Left kidney (tissue), 8 donors: ENCODE measurements at places on chromosomes 12 and 14. TPM values are rescaled to one million over a fixed set of nuclear protein-coding genes. Genes with fewer than 3 reads are reported as not detected.

DNA sequence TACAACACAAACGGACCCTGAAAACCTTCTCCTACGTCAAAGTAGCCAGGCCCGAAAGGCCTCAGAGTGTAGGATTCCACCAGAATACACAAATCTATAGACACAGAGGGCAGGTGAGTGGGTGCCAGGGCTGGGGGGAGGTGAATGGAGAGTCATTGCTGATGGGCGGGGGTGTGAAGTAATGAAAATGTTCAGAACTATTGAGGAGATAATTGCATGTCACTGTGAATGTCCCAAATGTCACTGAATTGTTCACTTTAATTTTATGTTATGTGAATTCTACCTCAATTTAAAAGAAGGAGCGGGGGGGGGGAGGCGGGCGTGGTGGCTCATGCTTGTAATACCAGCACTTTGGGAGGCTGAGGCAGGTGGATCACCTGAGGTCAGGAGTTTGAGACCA lies 36.0 kb downstream of the P2RX4 start:
- no peak for DNase-seq

DNA sequence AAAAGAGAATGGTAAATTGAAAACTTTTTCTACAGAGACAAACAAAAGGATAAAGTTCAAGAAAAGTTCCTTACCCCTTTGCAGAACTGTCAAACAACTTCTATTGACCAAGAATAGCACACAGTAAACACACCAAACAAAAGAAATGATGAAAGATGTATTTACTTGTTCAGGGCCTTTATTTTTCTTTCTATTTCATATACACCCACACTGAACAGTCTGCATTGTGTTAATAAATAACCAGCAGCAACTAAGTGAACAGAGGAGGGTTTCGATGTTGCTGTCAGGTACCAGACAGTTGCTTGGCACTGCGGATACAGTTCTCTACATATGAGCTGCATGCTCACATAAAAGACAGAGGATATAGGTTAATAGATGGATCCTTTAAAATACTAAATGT lies 122.1 kb downstream of the SOX5 start:
- DNase-seq: no peak

GRCh38 chr14:71187633-71188356 lies 280.5 kb downstream of the PCNX1 start:
- DNase-seq: no peak

GRCh38 chr14:55712491-55712890 lies 132.5 kb downstream of the KTN1 start:
- DNase-seq: no peak

DNA sequence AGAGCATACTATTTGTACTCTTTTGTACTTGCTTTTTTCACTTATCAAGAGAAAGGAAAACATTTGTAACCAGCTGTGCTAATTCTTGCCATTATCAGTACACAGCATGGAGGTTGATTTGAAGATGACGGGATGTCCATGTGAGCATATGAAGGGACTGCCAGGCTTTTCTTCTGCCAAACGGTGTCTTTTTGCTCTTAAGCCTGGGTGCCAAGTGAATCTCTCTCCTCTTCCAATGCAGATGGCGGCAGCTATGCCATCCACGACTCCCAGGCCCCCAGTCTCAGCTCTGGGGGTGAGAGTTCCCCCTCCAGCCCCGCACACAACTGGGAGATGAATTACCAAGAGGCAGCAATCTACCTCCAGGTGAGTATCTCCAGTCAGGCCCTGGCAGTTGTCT lies 38.9 kb downstream of the TPCN1 start:
- DNase-seq: no peak

GRCh38 chr12:108140501-108140900 lies 11.4 kb downstream of the WSCD2 start:
- DNase-seq: no peak

GRCh38 chr14:99730876-99731546 lies 46.9 kb downstream of the CYP46A1 start:
- DNase-seq: no peak

GRCh38 chr14:103384450-103385151 lies 614 bp upstream of the MARK3 start:
- no peak for DNase-seq

- no peak for DNase-seq
Measured at GRCh38 chr14:68896132-68896531, 83.0 kb downstream of the ACTN1 start.

DNA sequence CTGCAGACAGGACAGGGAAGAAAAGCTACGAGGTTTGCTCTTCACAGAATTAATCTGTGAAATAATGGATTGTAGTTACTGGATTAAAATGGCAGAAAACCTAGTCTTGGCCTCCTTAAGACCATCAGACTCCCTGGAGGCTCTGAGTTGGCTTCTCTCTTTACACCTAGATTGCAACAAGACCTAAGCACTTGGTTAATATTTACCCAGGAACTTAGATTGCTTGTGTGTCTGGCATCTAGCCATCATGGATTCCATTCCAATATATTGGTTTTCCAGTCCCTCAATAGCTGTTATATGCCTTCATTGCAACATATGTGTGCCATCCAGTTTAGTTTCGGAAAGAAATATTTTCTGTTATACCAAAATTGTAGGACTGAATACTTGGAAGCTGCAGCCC lies 1.9 kb upstream of the GTF2A1 start:
- no peak for DNase-seq

GRCh38 chr14:36579001-36579555 lies 3.3 kb downstream of the NKX2-8 start:
- no peak for DNase-seq

DNA sequence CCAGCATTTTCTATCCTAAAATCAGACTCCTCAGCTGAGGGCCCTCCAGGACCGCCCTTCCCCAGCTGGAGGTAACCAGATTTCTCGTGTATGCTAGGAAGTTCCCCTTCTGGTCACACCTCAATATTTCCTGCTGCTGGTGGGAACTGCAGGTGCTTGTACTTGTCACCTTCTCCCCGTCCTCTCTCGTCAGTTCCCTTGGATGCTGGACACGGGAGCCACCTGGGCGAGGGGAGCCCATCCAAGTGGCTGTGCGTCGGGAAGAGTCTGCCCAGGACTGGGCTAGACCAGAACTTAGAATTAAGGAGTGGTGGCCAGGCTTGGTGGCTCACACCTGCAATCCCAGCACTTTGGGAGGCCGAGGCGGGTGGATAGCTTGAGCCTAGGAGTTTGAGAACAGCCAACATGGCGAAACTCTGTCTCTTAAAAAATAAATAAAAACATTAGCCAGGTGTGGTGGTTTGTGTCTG lies 23.2 kb upstream of the KIF26A start:
- DNase-seq: no peak

- DNase-seq: no peak
Measured at GRCh38 chr12:4293299-4293965, 19.9 kb downstream of the CCND2 start.

- DNase-seq: no peak
Measured at GRCh38 chr12:105538880-105539279, 208.4 kb downstream of the C12orf75 start.

DNA sequence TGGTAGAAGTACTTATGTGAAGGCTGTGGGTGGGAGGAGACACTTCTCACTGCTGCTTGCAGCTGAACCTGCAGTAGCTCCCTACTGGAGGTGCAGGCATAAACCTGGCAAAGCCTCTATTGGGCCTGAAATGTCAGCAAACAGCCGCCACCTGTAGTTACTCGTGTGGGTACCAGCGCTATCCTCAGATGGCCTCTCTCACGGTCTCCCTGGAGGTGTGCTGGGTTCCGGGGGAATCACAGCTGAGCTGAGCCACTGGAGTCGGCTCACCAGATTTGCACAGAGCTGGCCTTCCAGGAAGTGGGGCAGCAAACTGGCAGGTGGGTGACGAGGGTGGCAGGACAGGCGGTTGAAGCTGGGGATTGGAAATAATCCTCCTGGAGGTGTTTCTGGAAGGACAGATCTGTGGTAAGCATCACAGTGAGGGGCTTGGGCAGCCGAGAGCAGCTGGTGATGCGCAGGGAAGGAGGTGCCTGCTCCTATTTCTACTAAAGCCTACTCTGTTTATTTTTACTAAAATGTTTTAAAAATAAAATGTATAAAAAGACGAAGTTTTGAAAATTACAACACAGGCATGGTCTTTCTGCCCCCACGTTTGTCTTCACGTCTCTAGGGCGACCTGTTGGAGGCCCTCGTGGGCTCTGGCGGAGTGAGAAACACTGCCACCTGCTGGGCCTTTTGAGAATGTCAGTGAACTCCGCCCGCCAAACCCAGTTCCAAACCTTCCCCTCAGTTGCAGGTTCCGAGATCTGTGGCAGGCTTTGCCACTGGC lies 67.8 kb upstream of the PLEKHG3 start:
- DNase-seq: peak; percentile 57

DNA sequence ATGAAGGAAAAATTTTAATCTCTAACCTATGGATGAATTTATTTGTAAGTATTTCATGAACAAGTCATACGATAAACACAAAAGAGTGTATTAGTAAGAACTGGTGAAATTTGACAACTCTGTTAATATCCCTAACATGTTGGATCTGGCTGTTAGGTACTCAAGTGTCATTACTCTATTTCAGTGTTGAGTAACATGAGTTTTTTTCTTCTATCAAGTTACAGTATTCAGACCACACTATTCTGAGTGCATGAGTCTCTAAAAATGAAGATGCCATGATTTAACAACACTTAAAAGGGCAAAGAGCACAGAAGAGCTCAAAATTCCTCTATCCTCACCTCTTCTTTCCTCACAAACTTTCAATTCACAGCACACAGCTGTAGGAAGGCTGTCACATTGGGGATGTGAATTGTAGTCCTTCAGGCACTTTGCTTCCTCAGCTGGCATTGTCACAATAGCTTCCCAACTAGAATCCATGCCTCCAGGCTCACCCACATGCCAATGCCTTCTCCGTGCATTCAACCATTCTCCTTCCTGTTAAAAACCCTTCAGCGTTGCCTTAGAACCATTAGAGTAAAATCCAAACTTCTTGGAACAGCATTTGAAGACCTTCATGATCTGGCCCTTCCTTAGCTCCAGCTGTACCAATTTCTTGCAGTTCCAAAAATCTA lies 73.7 kb upstream of the DBX2 start:
- DNase-seq: no peak

DNA sequence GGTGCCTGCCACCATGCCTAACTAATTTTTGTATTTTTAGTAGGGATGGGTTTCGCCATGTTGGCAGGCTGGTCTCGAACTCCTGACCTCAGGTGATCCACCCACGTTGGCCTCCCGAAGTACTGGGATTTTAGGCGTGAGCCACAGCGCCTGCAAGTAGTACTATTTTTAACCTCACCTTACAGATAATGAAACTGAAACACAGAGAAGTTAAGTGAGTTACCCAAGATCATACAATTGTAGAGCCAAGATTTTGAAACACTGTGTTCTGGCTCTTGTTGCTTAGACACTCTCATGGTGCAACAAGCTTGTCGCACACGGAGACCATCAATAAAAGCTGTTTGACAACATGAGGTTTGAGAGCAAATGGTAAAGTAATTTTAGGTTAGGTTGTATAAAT lies 159.1 kb upstream of the LMNTD1 start:
- no peak for DNase-seq

- no peak for DNase-seq
Measured at GRCh38 chr12:92912052-92912451, 17.0 kb downstream of the EEA1 start.

GRCh38 chr14:85409481-85410210 lies 120.3 kb upstream of the FLRT2 start:
- DNase-seq: no peak

GRCh38 chr12:116517431-116518045 lies 41.6 kb upstream of the MAP1LC3B2 start:
- DNase-seq: no peak

DNA sequence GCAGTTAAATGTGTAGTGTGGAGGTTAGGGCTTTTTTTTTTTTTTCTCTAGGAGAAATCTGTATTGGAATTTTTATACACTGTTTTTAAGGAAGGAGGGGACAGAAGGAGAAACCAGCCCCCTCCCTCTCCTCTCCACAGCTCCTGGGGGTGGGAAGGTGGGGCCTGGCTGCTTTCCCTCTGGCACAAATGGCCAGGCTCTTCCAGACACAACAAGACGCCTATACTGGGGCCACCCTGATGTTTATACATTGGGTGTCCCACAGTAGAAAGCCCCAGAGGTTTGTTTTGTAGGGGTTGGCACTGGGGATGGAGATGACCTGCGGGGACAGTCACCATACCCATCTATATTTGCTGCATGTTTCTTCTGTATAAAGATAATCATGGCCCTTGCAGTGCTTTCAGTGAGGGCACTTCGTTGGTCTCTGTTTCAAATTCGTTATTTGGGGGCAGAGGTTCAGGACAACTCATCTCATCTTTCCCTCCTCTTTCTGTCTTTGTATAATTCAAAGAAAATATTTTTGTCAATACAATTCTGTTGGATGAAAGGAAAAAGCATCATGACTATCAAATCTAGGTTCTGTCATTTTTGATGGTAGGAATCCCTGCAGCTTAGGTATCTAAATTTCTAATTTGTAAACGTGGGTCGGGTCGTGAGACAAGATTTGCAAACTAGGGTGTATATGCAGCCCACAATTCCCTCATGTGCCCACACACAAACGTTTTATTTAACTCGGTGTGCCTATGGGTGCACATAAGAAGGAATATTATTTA lies 2.3 kb upstream of the HOTAIR start:
- DNase-seq: no peak

DNA sequence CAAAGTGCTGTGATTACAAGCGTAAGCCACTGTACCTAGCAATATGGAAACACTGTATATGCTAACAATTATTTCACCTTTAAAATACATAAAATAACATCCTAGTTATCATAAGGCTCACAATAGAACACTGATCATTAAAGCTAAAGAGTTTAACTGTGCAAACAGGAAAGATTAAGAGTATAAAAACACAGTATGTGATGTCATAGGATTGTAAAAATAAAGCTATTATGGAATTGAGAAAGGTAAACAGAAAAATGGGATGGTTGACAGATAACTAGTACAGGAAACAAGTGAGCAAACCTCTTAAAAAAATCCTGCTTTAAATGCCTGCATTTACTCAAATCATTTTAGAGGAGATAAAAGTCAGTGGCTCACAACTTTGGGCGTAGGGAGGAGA lies 10.8 kb upstream of the IPO8 start:
- no peak for DNase-seq

The GZMB gene
- 0.55 TPM for polyA plus RNA-seq

The SLC6A12 gene
- 16.7 TPM for polyA plus RNA-seq

The ABHD12B gene
- 0.47 TPM for polyA plus RNA-seq

The GLIPR1L1 gene
- 0.43 TPM for polyA plus RNA-seq

The NRL gene
- 2.6 TPM for polyA plus RNA-seq

The STRN3 gene
- 59.5 TPM for polyA plus RNA-seq

The TAS2R20 gene
- 3.2 TPM for polyA plus RNA-seq

The LRRC43 gene
- polyA plus RNA-seq: 6.8 TPM

The POLR3B gene
- 18.3 TPM for polyA plus RNA-seq

The KLHL28 gene
- 17.5 TPM for polyA plus RNA-seq

The NGB gene
- polyA plus RNA-seq: not detected

The POTEM gene
- not detected for polyA plus RNA-seq

The RFX4 gene
- polyA plus RNA-seq: 0.20 TPM

The ISCU gene
- 107 TPM for polyA plus RNA-seq

The DBX2 gene
- 0.08 TPM for polyA plus RNA-seq

The SERPINA10 gene
- 0.23 TPM for polyA plus RNA-seq

The CCDC77 gene
- 38.6 TPM for polyA plus RNA-seq
